ENCODE measurements at places on chromosomes 16 and 17.

- no peak for DNase-seq
These were observed 8.9 kb upstream of the ABAT start for GRCh38 chr16:8665529-8665928.

- DNase-seq: no peak
These were observed 34.2 kb downstream of the CRLF3 start for GRCh38 chr17:30790279-30790678.

GRCh38 chr17:82366749-82367148 is 4.8 kb upstream of the UTS2R start:
- no peak for DNase-seq

DNA sequence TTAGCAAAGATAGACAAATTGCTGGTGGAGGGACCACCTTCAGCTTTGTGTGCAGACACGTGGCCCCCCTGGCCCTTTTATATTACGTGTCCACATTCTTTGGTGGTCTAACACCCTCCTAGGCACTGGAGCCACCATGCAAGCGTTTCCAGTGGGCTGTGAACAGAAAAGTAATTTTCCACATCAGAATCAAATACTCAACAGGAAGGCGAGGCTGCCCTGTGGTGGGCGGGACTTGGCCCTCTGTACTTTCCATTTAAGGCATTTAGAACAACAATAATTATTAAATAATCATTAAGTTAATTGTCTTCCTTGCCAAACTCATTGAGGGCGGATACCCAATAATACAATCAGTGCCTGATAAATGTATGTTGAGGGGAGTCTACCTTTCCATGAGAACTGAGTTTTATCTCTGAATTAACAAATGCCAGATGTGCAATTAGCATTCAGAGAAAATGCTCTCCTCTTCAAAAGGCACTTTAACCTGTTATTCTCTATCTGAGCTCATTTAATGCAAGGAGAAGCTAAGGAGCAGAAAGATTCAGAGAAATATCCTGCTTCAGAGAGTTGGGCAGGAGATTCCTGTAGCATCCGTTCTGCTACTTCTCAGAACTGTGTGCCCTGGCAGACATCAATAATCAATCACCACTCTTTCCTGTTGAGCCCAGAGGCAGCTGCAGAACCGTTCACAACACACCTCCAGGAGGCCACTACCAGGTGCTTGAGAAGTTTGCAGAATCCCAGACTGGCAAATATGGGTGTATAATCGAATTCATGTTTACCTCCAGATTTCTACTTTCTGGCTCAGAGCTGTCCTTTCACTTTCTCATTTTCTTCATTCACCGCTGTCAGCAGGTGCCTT is 109.4 kb downstream of the CMIP start:
- no peak for DNase-seq

DNA sequence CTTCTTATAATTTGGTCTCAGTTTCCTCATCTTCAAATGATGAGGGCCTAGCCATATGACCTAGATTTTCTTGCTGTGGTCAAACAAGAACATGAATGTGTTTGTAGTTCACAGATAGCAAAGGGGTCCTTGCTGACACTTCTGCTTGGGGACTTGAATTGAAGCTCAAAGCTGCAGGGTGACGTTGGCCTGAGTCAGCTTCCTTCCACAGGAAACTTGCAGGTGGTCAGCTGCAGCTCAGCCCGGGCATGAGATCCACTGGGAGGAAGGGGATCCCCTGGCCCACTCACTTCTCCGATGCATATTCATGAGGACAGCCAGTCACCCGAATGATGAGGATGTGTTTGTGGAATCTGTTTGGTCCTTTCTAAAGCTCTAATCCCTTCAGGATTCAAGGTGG is 42.6 kb upstream of the AXIN2 start:
- no peak for DNase-seq

DNA sequence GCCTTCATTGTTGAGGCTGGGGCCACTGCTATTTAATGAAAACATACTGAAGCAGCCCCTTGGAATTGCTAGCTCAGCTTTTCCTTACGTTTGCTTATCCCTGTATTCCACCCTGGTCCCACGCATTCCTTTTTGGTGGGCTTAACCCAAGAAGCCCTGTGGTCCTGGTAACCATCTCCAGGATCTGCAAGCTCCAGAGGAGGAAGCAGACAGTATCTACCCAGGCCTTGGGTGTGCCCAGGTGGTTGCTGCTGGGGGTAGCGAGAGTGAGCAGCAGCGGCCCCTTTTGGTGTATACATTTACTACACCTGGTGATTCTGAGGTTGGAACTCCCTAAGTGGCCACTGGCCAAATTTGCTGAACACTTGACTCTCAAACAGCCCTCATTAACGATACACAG is 97.7 kb downstream of the CBLN1 start:
- DNase-seq: no peak

DNA sequence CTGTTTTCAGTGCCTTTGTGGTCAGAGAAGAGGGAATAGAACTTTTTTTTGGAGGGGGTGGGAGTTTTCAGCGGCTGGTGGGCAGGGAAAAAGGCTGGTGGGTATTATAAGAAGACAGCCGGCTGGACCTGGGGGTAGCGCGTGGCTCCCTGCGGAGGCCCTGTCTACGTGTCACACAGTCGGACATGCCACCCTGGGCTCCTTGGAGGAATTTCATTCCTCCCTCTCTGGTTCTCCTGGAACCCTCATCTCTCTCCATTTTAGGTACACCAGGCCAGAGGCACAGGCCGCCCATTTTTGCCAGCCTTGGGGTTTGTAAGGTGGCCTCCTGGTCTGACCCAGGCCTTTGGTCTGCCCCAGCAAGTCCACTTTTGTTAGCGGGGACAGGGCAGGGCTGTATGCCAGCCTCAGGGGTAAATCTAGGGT is 908 bp downstream of the FKBP10 start:
- no peak for DNase-seq

- no peak for DNase-seq
These were observed 34.8 kb upstream of the MTSS2 start for GRCh38 chr16:70720425-70721201.

DNA sequence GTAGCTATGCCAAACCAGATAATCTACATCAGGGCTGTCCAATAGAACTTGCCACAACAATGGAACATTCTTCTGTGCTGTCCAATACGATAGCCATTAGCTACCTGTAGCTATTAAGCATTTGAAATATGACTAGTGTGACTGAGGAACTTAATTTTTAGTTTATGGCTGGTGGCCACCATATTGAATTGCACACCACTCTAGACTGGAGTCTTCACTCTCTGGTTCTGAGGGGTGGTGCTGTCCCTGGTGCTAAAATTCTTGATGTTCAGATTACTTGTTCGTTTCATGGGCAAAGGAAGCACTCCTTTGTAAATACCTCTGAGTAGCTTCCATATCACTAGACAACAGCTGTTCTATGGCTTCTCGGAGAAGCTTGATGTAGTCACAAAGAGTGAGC is 296.6 kb downstream of the NPIPA8 start:
- DNase-seq: no peak

DNA sequence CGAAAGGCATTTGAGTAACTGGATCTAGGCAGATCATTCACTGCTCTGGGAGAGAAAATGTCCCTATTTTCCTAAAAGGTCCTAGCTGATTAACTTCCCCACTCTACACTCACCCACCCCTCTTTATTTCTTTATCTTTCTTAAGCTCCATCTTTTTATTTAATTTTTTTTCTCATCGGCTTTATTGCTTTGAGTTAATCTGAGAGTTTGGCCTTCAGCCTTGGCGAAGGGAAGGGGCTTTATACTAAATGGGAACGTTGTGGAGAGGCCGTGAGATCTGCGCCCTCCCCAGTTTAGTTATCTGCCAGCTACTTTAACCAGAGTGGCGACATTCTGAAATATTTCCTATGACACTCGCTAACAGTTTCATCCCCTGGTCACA is 882 bp upstream of the TOX3 start:
- DNase-seq: no peak

- no peak for DNase-seq
These were observed 37.9 kb upstream of the SMIM36 start for GRCh38 chr17:55549140-55549539.

- DNase-seq: no peak
These were observed 693 bp upstream of the HOXB4 start for GRCh38 chr17:48578616-48579470.

DNA sequence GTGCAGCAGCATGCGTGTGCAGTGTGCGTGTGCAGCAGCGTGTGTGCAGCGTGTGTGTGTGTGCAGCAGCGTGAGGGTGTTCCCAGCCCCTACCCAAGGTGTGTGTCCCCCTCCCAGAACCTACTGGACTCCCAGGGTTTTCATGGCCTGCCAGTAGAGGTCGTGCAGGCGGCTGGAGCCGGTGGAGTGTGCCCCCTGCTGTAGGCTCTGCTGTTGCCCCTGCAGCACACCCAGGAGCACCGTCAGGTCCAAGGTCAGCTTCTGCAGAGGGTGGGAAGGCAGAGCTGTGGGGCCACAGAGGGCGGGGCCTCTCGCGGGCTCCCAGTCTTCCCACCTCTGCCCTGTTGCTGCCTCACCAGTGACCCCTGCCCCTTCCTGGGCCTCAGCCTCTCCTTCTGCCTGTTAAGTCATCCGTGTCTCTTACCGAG is 14.9 kb downstream of the MYBBP1A start:
- DNase-seq: no peak

GRCh38 chr16:1965396-1966001 is 873 bp upstream of the RPS2 start:
- DNase-seq: no peak

DNA sequence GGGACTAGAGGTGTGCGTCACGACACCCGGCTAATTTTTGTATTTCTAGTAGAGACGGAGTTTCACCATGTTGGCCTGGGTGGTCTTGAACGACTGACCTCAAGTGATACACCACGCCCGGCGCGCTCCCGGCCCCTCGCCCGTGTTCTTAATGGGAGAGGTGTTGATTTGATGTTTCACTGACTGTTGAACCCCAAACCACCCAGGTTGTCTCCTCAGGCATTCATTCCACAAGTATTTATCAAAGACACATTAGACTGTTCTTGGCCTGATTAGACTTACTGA is 1.4 kb downstream of the CENPN start:
- no peak for DNase-seq

DNA sequence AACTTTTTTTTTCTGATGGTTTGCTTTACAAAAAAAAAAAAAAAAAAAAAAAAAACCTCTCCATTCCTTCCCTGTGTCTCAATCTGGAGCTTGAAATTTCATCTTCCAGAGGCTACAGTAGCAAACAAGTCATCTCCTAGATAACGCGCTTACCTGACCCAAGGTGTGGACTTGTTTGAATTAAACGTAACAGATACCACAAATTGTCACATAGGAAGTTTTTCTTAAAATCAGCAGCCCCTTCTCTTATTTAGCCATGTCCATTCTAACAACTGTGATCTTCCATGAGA is 2.0 kb downstream of the STAT5B start:
- DNase-seq: no peak

DNA sequence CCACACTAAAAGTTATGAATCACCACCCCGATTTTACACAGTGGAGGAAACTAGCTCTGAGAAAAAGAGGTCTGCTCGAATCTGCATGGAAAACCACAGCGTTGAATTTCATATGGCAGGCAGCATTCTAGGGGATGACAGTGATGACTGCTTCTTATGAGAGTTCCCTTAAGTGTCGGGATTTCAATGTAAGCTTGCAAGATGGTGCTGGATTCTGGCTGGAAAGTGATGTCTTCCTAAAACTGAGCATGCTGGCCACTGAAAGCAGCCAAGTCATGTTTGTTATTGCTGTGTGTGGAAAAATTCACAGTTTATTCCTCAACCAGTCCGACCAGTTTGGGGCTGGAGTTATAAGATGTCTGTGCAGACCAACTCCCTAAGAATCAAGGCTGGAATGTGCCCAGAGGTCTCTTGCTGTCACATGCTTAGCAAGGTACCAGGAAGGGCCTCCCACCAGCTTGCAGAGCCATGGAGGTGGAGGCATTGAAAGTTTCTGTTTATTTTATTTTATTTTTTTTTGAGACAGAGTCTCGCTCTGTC is 37.2 kb upstream of the GAN start:
- DNase-seq: no peak

DNA sequence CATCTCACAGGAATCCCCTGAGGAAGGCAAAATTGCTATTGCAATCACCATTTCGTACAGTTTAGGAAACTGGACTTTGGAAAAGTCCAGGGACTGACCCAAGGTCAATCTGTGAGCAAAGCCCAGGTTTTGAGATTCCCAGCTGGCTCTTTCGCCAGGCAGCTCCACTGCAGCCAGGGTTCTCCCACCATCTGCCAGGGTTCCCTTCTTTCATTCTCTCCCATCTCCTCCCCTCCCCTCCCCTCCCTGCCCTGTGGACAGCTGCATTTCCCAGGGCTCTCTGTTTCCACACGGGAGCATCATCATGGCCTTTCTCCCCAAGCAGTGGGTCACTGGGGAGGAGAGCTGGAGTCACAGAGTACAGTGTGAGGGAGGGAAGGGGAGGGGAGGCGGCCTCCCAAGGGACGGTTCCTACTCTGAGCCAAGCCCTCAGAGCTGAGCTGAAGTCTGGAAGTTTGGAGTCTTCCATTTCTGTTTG is 11.9 kb upstream of the GSDMA start:
- no peak for DNase-seq

- DNase-seq: peak; percentile 17
These were observed 12.8 kb downstream of the SLC47A1 start for GRCh38 chr17:19546289-19547065.

- DNase-seq: no peak
These were observed 13.5 kb upstream of the DBNDD1 start for GRCh38 chr16:90032674-90033331.

- peak; percentile 34 for DNase-seq
These were observed 690 bp downstream of the RHOT1 start for GRCh38 chr17:32142857-32143526.

DNA sequence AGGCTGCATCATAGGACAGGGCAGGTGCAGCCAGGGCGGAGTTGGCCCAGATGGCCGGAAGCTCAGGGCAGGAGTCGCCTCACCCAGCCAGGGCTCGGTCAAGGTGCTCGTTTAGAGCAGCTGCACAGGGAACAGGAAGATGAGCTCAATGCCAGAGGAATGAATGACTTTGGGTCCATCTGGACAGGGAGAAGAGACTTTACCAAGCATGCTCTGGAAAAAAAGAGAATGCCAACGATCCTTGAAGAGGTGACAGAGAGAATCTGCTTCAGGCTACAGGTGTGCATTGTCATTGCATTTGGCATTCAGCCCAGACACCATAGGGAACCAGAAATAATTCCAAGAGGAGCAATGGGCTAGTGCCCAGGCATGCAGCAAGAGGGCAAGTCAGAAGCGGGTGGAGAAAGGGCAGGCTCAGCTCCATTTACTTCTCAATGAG is 6.7 kb upstream of the MPP3 start:
- DNase-seq: no peak

DNA sequence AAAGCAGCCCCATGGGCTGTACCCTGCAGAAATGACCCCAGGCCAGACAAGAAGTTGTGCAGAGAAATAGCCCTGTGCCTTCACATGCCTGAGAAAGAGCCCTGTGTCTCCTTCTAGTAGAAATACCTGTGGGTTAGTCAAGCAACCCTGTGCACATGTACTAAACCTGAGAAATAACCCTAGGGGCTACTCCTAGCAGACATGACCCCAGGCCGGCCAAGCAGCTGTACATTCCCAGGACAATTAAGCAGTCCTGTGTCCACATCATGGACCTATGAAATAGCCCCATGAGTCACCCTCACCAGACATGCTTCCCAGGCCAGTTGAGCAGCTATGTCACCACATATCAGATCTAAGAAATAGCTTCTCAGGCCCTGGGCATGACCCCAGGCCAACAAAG is 519.7 kb upstream of the CA10 start:
- no peak for DNase-seq

- DNase-seq: no peak
These were observed 23.0 kb downstream of the ATF7IP2 start for GRCh38 chr16:10408824-10409381.

Data from nucleus accumbens (tissue), 56 donors.